ENCODE measurements at places on chromosomes 5 and 9. TPM values are rescaled to one million over a fixed set of nuclear protein-coding genes. Genes with fewer than 3 reads are reported as not detected.

Gene SLC12A7
- total RNA-seq: 9.6 TPM

Gene BAAT
- total RNA-seq: under 0.01 TPM

Gene CENPP
- 4.7 TPM for total RNA-seq

Gene HSPB3
- total RNA-seq: 4.7 TPM

Gene OR1J2
- not detected for total RNA-seq

Gene TJP2
- 5.9 TPM for total RNA-seq

Gene PCDHB10
- total RNA-seq: 14.5 TPM

Gene PTGR1
- 10.6 TPM for total RNA-seq

Gene ADAMTS6
- 8.6 TPM for total RNA-seq

Gene AP3B1
- 24.8 TPM for total RNA-seq

Gene DMGDH
- 2.0 TPM for total RNA-seq

Gene DCTN4
- 84.6 TPM for total RNA-seq

Gene TMEFF1
- 38.4 TPM for total RNA-seq

Gene PCDHB13
- 10.6 TPM for total RNA-seq

Gene NEUROG1
- total RNA-seq: 0.49 TPM

Gene NRARP
- total RNA-seq: 2.7 TPM
